ENCODE measurements at places on chromosomes 16 and 17.

DNA sequence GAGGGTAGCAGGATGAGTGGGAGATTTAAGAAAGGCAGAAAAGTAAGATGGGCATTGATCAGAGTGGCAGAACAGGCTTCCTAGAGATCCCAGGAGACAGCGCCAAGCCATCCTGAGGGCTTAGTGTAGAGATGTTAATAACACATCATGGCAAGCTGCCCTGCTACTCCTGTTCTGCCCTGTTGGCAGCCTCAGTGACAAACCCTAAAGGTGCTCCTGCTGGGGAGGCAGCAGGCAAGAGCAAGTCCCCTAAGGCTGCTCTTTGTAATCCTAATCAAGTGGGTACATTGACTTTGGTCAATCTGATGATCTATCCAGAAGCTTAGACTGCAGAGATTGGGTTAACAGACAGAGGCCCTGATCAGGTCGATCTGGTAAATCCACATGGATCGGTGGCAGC lies 16.3 kb downstream of the ANKFN1 start:
- no peak for DNase-seq

DNA sequence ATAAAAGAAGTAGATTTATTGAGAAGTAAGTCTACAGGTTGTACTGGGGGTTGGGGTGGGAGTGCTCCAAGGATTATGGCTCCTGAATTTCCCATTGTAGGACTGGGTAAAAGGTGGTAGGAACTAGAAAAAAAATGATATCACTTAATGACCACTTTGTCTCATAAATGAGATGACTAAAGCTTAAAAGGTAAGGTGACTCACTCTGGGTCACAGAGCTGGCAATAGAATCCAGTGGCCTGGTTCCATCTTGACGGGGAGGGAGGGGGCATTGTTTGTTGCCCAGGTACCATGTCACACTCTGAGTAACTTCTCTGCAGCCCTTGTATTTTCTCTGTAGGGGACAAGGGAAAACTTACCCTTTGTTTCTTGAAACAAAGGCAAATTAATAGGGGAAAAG lies 126.1 kb downstream of the PITPNC1 start:
- DNase-seq: no peak

GRCh38 chr16:29649588-29650494 lies 13.2 kb upstream of the SPN start:
- DNase-seq: no peak

- DNase-seq: no peak
Observed at GRCh38 chr16:89268987-89269735, 51.7 kb downstream of the ZNF778 start.

- no peak for DNase-seq
Observed at GRCh38 chr17:51703361-51704341, 443.3 kb downstream of the UTP18 start.

DNA sequence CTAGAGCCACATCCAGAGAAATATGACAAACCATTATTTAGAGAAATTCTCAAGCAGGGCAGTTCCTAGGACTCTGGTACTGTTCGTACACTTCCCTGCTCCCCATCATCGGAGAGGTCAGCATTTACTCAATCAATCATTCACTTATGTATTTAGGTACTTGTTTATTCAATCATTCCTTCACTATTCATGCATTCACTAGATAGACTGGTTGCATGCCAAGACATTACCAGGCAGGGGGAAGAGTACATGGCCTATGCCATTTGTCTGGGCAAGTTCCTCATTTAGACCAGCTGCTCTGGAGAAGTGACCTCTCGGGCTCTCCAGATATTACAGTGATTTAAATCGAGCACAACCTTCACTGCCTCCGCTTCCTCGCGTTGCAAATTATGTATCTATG lies 603.4 kb downstream of the KCNJ2 start:
- no peak for DNase-seq

GRCh38 chr17:74011966-74012365 lies 191.5 kb upstream of the RPL38 start:
- DNase-seq: no peak

GRCh38 chr16:14510939-14511799 lies 118.9 kb downstream of the PARN start:
- DNase-seq: no peak

GRCh38 chr17:81096741-81097133 lies 61.8 kb downstream of the BAIAP2 start:
- DNase-seq: no peak

- DNase-seq: no peak
Observed at GRCh38 chr16:63787014-63787413, 1334.8 kb downstream of the CDH11 start.

GRCh38 chr16:88965826-88966480 lies 11.1 kb downstream of the CBFA2T3 start:
- DNase-seq: no peak

GRCh38 chr16:4891097-4891885 lies 44.0 kb downstream of the UBN1 start:
- no peak for DNase-seq

GRCh38 chr17:21167303-21167702 lies 40.5 kb downstream of the DHRS7B start:
- no peak for DNase-seq

DNA sequence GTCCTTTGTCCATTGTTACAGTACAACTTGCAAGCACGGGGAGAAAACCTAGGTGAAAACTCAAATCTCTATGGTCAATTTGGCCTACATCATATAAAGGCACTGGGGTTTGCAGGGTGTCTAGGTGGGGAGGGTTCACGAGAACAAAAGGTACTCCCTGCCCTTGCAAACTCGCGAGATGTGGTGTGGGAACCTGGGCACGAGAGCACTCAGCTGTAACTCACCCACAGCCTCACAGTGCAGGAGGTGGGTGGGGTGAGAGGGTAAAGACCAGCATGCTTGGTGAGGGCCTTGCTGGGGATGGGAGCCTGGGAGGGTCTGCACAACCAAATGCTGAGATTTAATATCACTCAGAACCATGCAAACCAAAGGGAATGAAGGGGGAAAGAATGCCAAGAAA lies 18.4 kb upstream of the ZNF594 start:
- DNase-seq: no peak

- DNase-seq: peak; percentile 65
Observed at GRCh38 chr17:75896415-75897159, at the start of gene TRIM65. TRIM65 (minus strand) TSS chr17:75896951; CDS start chr17:75896937, 14 bp downstream.

DNA sequence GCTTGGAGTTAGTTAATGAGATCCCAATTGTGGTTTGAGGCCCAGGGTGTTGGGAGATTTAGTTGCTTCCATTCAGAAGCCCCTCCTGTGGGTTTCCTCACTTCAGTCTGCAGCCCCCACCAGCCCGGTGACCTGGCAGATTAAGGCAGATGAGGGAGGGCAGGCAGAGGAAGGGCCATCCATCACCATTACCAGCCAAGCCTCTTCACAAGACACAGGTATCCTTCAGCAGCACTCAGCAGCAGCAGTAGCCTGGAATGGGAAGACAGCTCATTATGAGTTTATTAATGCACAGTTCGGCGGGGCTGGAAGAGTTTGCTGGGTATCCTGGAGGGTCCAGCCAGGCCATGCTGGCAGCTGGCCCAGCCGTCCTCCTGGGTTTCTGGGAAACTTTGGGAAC lies 90.0 kb upstream of the GPRC5B start:
- DNase-seq: no peak

GRCh38 chr17:56978441-56979090 lies 635 bp downstream of the SCPEP1 start:
- no peak for DNase-seq

Data from activated CD4-positive, alpha-beta T cell treated with anti-CD3 and anti-CD28 coated beads for 24 hours (primary cell).